Islet precursor cell (in vitro differentiated cells): ENCODE measurements at places on chromosomes 4 and X.

- no peak for DNase-seq
Observed at GRCh38 chrX:125378770-125379169, 59.1 kb downstream of the TEX13C start.

DNA sequence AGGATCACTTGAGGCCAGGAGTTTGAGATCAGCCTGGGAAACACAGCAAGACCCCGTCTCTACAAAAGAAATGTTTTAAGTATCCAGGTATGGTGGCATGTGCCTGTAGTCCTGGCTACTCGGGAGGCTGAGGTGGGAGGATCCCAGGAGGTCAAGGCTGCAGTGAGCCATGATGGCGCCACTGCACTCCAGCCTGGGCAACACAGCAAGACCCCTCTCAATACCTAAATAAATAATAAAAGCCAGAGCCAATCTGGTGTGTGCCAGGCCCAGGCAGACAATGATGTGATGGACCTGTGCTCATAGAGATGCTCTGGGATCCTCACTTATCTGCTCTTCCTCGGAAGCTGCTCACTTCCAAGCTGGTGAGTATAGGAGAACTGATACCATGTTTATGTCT lies 18.2 kb upstream of the SASH3 start:
- no peak for DNase-seq

DNA sequence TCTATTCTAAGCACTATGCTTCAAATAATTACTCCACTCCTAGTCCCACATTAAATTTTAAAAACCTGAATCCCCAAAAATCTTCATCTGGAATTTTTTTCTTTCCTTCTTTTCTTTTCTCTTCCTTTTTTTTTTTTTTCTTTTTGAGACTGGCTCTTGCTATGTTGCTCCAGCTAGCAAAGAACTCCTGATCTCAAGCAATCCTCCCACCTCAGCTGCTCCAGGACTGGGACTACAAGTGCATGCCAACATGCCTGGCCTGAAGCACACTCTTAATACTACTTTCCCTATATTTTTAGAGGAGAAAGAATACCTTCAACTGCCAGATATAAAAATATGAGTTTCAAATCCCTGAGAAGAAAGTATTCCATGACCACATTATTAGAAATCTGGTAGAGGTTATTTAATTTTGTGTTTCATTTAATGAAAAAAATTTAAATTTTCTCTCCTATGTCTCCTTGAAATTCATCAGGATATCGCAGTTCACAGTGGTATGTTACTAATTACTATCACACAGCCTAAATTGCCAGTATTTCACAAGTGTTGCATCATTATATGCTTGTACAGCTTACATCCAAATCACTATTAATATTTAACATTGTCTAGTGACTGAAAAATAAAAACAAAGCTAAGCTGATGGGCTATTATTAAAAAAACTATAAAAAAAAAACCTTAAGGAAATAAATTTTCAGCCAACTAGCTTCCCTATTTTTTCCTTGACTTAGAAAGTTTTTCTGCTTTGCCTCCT lies 227.8 kb downstream of the NAF1 start:
- DNase-seq = no peak

GRCh38 chrX:119389214-119389613 lies 9.9 kb upstream of the SLC25A43 start:
- no peak for DNase-seq

DNA sequence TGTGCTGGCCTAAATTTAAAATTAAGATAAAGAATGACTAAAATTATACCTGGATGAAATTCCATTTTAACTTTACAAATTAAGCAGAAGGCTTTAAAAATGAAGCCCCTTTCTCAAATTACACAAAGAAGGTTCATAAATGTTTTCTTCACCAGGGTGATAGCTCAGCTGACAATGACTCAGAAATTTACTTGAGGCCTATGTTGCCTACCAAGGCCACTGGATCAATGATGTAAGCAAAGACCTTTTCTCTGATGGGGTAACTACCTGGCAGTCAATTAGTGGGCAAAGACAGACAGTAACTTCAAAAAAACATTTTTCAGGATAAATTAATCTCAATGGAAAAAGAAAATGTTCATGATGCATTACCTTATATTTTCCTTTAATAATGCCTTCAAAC lies 23.9 kb upstream of the GPR34 start:
- DNase-seq = no peak

DNA sequence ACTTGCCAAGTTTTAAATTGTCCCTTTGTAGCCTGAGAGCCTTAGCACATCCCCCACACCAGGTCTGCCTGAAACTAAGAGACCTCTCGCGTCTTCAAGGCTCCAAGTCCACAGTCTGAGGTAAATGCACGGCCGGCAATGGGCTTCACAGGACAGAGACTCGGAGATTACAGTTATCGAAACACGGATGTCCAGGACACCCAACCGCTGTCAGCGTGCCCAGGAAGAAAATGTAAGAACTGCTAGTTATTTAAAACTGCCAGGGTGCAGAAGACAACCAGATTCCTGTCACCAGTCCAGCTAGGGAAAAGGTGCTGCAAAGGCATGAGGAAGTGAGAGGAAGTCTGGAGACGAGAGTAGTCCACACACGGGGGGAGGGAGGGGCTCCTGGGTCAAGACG lies 28.9 kb downstream of the ZNF827 start:
- no peak for DNase-seq

DNA sequence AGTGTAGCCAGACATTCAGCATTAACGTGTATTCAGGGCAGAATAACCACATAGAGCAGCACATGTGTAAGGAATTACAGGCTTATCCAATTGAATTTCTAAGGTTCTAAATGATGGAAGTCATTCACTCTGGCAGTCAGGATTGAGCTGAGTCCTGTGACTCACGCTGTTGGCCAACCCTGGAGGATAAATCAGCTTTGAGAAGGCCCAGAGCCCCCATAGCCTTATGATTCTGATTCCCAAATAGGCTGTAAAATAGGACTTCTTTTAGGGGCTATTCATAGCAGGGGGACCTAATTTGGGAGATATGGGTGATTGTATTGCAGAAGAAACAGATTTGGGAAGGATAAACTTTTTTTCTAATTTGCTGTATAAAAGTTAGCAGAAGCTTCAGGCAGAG lies 8.1 kb upstream of the HPF1 start:
- DNase-seq = no peak

DNA sequence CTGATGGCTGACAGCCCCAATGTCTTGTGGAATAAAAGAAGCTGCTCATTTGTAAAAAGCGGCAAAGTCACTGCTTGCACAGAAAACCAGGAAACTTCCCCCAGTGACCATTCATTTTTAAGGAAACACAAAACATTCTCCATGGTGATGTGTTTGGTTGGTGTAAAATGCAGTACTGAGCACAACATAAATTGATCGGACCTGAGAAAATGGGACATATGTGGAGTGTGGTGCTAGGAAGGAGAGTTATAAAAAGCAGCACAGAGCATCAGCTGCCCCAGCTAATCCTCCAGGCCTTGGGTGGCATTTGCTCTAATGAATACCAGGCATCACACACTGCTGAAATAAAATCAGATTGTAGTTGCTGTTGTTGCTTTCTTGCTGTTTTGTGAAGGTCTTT lies 55.2 kb downstream of the GLRA2 start:
- no peak for DNase-seq

DNA sequence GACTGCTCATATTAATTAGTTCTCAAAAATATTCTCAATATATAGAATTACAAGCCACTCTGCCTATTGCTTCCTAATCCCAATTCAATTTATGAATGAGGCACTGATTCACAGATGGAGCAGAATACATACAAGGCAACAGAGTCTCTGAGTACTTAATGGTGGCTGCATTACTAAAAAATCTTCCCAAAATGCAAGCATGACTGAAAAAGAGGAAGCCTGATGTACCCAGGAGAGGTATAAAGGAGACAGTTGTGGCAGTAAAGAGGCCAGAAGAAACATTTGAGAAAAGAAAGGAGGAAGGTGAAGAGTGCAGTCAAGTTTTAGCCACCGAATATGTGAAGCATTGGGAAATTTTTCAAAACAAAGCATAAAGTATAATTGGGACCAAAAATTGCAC lies 163.2 kb upstream of the INTU start:
- DNase-seq = no peak

DNA sequence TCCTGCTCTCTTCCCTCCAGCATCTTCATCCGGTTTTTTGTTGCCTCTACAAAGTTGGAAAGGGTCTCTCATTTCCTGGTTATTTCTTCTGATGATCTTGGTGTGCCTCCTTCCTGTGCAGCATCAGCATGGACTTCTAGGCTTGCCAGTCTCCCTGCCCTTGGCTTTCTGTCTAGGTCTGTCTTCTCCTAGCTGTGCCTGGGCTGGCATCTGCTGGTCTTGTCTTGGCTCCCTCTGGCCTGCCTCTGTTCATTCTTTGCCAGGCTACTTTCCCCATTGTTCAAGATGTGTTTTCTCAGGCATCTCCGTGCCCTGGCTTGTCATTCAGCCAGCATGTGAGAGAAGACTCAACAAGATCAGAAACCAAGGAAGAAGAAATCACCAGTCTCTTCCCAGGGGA lies 9.7 kb downstream of the ZNF275 start:
- no peak for DNase-seq

GRCh38 chr4:54278216-54278615 lies 49.1 kb downstream of the PDGFRA start:
- no peak for DNase-seq

DNA sequence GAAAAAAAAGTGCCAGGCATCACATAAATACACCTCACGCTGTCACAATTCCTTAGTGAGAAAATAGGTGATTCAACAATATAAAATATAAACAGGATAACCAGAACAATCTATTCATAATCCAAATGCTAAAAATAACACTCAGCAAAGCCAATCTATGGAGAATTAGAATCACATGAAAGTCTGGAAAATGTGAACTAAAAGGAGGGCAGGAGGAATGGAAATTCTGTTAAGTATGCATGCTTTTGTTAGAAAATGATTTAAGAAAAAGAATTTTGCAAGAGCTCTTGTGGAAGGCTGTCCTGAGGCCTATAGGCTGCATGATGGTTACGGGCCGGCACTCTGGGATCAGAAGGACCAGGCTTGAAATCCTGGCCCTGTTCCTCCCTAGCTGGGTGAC lies 70.6 kb upstream of the PROM1 start:
- no peak for DNase-seq

DNA sequence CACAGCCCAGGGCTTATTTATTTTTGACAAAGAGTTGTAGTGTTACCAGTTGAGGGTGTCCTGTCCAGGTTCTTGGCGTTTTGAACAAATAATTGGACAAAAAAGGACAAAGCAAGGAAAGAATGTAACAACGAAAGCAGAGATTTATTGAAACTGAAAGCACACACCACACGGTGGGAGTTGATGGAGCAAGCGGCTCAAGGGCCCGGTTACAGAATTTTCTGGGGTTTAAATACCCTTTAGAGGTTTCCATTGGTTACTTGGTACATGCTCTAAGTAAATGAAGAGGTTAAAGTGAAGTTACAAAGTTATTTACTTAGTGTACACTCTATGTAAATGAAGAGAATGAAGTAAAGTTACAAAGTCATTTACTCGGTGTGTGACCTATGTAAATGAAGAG lies 27.8 kb upstream of the OPHN1 start:
- no peak for DNase-seq
